ENCODE measurements at places on chromosomes 6 and 20. TPM values are rescaled to one million over a fixed set of nuclear protein-coding genes. Genes with fewer than 3 reads are reported as not detected.
A peak's percentile ranks its signal among the peaks of the same experiment; 100 is the strongest.

DNA sequence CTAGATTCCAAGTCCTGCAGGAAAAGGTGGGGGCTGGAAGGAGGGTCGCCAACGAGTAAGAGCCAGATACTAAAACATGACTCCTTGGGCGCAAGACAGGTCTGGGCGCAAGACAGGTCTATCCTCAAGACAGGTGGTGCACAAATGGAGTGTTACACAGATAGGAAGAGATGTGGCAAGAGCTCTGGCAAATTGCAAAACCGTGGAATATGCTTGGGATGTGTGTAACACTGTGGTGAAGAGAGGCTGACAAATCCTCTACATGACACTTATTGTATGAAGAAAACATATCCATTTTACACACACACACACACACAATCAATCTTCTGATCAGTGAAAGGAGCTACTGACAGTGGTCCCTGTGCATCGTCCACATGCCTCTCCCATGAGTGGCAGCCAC, 77.6 kb downstream of the TBC1D7 start:
- no peak for DNase-seq

GRCh38 chr6:33979750-33980149, 166.1 kb downstream of the GRM4 start:
- peak; percentile 32 for DNase-seq

DNA sequence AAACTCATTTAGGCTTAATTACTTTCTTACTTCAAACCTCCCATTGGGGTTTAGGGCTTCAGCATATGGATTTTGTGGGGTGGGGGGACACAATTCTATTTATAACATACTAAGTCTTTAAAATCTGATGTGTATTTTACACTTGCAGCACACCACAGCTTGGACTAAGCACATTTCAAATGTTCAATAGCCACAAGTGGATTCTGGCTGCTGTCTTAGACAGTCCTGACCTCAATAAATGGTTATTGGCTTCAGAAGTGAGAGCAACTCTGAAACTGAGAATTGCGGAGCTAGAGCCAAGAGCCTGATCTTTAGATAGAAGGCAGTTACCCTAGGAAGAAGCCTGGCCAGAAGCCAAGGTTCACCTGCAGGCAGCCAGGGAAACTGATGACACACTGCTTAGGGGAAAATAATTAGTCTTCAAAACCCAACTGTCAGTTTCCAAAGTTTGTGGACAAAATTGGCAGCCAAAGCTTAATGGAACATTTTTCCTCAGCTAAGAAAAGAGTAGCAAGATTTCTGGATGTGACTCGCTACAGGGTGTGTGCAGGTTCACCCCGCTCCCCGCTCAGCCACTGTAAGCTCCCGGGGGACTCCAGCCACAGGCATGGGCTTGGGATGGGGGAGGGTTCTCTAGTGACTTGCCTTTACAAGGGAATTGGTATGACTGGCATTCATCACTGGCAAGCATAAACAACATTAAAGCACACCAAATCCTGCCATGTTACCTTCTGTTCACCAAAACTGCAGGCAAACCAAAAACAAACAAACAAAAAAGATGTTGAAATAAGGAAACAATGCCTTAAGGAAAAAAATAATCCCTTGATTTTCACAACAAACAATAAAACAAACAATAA, 219.8 kb downstream of the TFAP2A start:
- DNase-seq = no peak

PLCB4 gene
- 17.7 TPM for total RNA-seq
